ENCODE measurements at places on chromosomes 5 and 9.

- DNase-seq, result no peak
Observed at GRCh38 chr5:10555277-10555684, 8.6 kb upstream of the ANKRD33B start.

GRCh38 chr5:179753971-179754370, 21.3 kb downstream of the MAML1 start:
- DNase-seq, result no peak

GRCh38 chr5:100722657-100723056, 180.4 kb downstream of the ST8SIA4 start:
- DNase-seq, result no peak

GRCh38 chr9:76926324-76926741, 20.4 kb upstream of the PRUNE2 start:
- DNase-seq, result no peak
